DMS79 (cell line): ENCODE measurements at places on chromosomes 2 and 18.

GRCh38 chr18:65568866-65569265 lies 181.9 kb upstream of the CDH7 start:
- no peak for DNase-seq

- DNase-seq, result no peak
Observed at GRCh38 chr2:10170256-10170655, 47.7 kb downstream of the RRM2 start.

GRCh38 chr2:207051385-207051965 lies 112.2 kb downstream of the CPO start:
- DNase-seq, result no peak

GRCh38 chr18:38759457-38759856 lies 1193.9 kb upstream of the CELF4 start:
- DNase-seq, result no peak

DNA sequence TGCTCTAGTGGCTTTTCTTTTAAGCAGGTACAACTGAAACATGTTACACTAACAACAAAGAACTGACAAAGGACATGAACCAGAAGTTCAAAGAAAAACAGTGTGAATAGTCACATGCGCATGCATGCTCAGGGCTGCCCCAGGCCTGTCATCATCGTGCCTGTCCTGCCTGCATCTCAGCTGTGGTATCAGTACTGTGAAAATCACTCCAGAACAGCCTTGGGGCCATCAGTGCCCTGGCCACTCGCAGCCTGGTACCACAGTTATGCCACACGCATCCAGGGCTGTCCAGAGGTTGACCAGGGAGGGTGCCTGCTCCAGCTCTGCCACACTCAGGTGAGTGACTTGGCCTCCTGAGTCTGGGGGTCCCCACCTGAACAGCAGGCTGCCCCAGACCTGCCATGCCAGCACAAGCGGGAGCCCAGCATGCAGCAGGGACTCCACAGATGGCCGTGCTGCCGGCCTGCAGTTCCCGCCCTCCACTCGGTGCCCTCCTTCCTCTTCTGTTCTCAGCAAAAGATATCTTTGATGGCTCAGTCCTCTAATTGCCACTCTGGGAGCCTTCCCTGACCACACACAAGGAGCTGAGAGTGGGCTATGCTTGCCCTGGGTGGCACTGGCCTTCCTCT lies 12.3 kb downstream of the LIMS2 start:
- DNase-seq, result no peak

DNA sequence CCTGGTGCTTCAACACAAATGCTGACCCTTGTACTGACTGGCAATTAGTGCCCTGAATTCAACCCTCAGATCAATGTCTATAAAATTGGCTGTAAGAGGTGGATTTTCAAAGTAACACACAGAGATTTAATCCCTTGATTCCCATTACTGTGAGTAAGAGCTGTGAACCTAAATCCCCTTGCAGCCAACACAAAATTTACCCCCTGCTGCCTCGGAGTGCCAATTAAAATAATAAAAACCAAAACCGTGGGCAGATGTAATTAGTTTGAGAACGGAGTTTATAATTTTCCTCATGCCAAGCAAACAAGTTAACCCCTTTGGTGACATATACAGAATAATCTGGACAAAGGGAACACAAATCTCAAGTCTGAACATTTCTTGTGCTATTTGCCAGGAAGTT lies 55.8 kb upstream of the REV1 start:
- DNase-seq, result no peak

DNA sequence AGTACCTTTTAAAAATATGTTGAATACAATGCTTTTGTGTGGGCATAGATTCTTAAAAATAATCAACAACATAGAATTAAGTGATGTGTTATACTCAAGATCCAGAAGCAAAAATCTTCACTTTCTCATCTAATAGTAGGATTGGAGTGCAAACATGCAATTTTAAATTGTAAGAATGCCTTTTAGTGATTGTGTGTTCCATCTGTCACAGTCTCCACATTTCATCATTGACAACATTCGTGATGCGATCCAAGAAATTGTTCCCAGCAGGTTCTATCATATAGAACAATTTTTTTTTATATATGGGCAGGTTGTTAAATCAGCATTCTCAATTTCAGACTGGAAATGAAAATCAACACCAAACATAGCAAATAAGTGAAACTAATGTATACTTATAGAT lies 1671.8 kb upstream of the SLC39A10 start:
- DNase-seq, result no peak

GRCh38 chr2:222572751-222573174 lies 83.1 kb downstream of the FARSB start:
- DNase-seq, result no peak

- no peak for DNase-seq
Observed at GRCh38 chr2:118696786-118697465, 150.5 kb downstream of the EN1 start.

DNA sequence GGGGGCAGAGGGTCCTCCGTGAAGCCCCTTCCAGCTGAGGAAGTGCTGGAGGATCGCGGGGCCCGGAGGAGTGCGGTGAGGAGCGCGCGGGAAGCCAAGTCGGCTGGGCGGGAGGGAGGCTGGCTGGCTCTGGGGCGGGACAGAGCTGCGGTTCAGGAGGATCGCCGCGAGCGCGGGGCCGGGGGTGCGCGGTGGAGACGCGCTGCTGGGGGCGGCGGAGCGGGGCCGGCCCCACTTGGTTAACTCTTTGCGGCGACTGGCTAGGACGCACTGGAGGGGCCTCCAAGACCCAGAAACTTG lies 464 bp downstream of the CYBRD1 start:
- no peak for DNase-seq

DNA sequence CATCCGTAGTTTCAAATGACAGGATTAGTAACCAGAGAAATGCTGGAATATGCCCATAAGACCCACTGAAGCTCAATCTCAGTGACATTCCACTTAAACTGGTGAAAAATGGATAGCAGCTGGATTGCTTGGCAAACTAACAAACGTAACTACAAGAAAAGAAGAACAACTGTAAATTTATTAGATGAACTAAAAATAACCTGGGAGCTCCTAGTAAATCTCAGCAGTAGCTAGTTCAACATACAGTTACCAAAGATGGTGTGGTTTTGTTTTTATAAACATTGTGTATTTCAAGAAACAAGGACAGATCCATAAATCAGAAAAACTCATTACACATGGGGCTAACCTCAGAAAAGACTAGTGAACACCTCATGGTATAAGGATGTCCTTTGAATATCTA lies 531.9 kb downstream of the XIRP2 start:
- DNase-seq, result no peak

DNA sequence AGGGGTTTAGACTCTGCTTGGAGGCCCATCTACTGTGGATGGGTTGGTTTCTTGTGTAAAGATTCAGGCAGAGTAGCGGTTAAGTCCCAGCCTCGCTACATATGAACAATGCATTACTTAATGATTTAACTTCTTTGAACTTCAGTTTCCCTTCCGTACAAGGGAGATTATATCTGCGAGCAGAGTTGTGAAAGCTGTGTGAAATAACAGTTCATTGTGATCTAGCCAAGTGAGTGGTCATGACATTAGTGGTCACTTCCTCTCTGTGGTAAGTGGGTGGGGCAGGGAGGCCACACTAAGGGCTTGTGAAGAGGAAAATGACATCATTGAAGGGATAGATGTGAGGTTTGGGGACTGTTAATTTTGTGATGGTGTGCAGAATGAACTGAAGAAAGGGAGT lies 14.1 kb upstream of the MEX3C start:
- DNase-seq, result no peak

DNA sequence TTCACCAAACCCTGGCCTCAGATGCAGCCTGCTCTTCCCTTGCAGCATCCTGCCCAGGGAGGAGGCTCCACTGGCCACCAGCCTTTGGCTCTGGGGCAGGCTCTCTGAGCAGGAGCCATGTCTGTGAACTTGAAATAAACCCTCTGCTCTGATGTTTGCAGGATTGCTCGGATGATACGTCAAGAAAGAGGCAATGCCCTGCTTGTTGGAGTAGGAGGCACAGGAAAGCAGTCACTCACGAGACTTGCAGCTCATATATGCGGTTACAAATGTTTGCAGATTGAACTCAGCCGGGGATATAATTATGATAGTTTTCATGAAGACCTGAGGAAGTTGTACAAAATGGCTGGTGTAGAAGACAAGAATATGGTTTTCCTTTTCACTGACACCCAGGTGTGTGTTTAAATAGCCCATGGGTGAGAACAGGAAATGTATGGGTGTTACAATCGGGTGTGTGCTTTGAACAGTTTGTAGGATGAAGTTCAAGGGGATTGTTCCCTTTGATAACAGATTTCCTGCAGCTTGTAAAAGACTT lies 177.9 kb downstream of the DNAH6 start:
- DNase-seq, result no peak

- no peak for DNase-seq
Observed at GRCh38 chr2:230666885-230667712, 45.5 kb upstream of the CAB39 start.

- DNase-seq, result no peak
Observed at GRCh38 chr2:203071148-203071547, 56.5 kb downstream of the NBEAL1 start.

- DNase-seq, result no peak
Observed at GRCh38 chr2:85395912-85396475, 14.2 kb downstream of the CAPG start.

GRCh38 chr2:88451811-88452564 lies 505 bp downstream of the FOXI3 start:
- DNase-seq, result no peak

DNA sequence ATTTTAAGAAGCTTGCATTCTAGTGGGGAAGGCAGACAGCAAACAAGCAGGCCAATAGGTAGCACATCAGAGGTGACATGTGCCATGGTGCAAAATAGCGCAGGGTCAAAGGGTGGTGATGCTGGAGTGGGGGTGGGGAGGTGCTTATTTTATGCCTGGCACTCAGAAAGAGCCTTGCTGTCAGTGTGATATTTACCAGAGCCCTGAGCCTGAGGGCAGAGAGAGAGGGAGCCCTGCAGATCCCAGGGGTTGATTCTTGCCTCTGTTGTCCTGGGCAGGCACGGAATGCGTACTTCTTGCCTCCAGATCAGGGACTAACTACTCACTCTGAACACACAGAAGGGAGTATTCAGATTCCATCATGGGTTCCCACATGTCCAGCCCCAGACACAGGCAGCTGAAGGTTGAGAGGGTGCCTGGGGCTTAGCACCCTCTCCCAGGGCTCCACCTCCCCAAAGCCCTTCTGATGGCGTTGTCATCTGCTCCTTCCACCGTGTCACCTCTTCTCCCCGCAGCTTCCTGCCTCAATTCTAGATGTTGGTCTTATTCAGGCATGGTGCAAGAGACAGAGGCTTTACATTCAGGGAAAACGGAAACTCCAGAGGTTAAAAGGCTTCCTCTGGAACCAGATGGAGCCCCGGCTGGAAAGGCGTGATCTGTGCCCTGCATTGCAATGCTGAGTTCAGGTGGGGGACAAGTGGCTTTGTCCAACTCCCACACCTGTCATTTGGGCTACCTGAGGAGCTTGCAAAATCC lies 252.3 kb downstream of the HAUS1 start:
- no peak for DNase-seq

- DNase-seq, result no peak
Observed at GRCh38 chr18:73690222-73690621, 457.4 kb downstream of the FBXO15 start.

DNA sequence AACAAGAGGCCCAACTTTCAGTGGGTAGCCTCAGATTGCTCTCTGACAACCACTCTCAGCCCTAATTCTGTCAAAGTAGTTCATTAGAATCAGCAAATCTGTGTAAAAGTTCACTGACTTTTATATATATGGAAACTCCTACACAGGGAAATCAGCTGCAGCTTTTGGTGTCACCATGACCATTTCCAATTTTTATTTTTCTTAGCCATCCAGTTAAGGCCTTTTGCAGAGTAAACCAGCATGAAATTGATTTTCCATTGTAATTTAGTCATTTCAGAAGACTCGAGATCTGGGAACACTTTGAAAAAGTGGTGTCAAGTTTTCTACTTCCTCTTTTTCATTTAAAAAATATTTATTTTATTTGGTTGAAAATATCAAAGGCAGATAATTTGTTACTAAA lies 263.2 kb downstream of the TMEM182 start:
- no peak for DNase-seq

DNA sequence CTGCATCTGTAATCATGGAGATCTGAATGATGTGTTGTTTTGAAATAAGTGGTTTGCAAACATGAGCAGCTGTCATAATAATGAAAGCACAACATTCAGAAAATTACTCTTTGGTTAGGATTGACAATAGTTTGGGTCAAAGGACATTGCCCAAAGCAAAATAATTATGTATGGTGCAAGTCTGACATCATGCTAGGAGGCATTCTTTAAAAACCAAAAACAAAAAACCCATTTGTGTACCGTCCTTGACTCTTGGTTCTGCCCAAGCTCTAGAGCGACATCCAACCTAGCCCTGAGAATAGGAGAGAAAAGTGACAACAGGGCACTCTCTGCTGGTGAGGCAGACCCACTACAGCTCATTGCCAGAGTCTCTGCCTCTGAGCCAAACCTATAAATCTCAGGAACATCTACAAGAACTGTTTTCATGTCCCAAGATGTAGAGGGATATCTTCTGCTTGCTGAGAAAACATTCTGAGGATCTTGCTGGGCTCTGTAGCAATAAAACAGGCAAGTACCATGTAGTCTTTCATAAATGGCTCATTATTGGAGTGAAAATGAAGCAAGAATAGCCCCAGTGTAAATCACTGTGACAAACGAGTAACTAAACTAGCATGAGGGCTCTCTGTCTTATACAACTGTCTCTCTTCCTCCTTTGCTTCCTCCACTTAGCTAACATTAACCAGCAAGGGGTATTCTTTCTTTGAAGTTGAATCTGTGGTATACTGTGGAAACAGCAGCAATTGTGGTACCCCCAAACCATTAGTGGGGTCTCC lies 266.8 kb upstream of the CXCR4 start:
- peak; percentile 41 for DNase-seq

- DNase-seq, result no peak
Observed at GRCh38 chr2:217063238-217063755, 203.4 kb upstream of the TNP1 start.

DNA sequence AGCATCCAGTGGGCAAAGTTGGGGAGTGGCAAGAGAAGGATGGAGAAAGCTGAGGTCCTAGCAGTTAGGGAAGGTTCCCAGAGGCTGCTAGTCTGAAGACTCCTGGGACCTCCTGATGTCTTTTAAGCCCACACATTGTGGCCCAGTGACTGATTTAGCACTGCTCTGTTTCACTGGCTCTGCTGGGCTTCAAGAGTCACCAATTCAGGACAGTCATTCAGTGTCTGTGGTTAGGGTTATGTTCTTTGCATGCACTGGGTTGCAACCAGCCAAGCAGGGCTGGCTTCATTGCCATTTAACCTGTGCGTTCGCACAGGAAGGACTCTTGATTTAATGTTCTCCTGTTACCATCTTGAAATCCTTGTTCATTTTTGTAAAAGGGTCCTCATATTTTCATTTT lies 199.2 kb downstream of the ICOS start:
- no peak for DNase-seq

DNA sequence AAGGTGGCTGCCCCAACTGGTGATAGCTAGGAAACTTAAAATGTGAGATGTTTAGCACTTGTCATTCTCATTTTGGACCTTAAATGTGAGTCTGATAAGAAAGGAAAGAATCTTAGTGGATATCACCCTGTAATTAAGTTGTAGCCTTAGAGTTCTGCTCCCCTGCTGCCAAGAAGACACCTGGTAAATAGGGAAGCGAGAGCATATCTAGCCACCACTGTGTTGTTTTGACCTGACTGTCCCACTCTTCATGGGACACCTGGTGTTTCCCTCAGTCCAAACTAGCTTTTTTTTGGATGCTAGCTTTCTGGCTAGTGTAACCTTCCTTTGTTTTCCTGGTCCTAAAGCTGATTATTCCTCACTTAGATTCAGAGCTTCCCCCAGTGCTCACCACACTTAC lies 357.6 kb downstream of the RAD51AP2 start:
- DNase-seq, result no peak

GRCh38 chr2:7992612-7993602 lies 688.9 kb upstream of the ID2 start:
- DNase-seq, result peak; percentile 30
